ENCODE measurements at places on chromosomes 1 and 21.
A peak's percentile ranks its signal among the peaks of the same experiment; 100 is the strongest.

GRCh38 chr1:222275001-222275728 is 272.7 kb downstream of the HHIPL2 start:
- DNase-seq: peak; percentile 31

- no peak for DNase-seq
Observed at GRCh38 chr1:74780594-74780993, 47.6 kb downstream of the TYW3 start.

DNA sequence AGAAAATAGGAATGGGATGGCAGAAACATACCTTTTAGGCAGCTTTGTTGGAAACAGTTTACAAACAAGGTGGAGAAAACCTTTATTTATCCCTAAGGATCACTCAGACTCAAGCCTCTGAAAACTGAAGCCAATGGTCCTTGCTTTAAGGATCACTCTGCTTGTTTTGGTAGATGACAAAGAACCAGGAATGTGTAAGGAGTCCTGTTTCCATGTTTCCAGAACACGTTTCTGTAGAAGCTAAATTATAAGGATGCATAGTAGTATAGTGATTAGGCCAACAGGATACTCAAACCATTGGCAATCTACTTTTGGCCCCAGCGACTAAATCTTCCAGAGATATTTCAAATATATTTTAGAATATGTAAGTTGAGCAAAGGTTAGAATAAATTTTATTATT is 149.1 kb upstream of the HP1BP3 start:
- DNase-seq: no peak

GRCh38 chr1:109400035-109400655 is 2.4 kb upstream of the SORT1 start:
- DNase-seq: no peak

DNA sequence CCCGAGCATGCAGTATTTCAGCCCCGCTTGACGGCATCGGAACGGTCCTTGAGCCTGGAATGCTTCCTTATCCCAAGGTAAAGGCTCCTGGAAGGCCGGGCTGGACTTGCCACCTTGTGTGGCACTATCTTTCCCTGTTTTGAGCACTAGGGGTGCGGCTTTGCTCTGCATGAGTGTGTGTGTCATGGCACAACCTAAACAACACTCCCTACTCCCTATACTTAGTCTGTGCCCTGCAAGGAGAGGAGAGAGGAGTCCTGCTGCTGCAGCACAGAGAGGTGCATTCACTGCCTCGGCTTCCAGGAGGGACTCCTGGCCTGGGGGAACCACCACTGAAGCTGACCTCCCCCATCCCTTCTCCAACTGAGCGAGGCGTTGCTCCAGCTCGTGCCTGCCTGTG is 60.4 kb upstream of the BACE2 start:
- no peak for DNase-seq

GRCh38 chr1:187245201-187245600 is 416.5 kb downstream of the PLA2G4A start:
- DNase-seq: no peak

GRCh38 chr1:231866392-231867331 is 240.1 kb downstream of the DISC1 start:
- peak; percentile 69 for DNase-seq

- no peak for DNase-seq
Observed at GRCh38 chr1:157288492-157288891, 150.3 kb upstream of the ETV3 start.

DNA sequence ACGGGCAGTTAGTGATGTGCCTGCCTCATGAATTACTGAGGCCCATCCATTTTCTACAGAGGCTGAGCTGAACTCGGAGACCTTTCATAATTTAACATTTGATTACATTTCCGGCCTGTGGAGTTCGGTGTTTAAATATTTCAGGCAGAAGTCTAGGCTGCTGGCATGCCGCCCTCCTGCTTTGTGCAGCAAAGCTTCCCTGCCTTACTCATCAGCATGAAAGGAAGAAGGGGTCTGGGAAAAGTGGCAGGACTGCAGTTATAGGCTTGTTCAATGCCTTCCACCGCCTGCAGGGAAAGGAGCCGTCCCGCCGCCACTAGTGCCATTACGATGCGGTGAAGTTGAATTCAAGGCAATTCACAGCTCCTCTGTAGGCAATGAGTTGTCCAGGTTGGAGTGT is 527.9 kb downstream of the NPHP4 start:
- DNase-seq: no peak

DNA sequence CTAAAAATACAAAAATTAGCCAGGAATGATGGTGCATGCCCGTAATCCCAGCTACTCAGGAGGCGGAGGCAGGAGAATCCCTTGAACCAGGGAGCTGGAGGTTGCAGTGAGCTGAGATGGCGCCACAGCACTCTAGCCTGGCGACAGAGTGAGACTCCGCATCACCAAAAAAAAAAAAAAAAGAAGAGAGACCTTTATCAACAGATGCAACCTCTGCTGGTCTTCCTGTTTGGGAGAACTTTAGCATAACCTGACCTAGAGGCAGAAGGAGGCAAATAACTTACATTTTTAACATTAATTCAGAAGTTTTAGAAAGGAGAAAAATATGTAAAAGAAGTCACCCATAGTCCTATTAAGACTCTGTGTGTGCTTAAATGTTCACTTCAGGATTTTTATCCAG is 32.4 kb downstream of the SLAMF1 start:
- no peak for DNase-seq

DNA sequence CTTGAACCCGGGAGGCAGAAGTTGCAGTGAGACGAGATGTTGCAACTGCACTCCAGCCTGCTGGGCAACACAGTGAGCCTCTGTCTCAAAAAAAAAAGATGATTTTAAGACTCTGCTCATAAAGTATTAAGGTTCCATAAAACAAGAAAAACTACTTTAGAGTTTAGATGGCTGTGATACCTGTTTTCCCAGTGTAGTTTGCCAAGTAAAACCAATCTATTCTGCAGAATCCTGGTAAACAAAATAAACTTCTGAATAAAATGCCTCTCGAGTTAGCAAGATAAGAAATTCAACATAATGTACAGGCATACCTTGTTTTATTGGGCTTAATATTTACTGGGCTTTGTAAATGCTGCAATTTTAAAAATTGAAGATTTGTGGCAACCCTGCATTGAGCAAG is 30.8 kb downstream of the LTN1 start:
- no peak for DNase-seq

All from EH (cell line).